Fibroblast of pulmonary artery (primary cell): ENCODE measurements at places on chromosomes 16 and 17.

GRCh38 chr16:9409560-9410493, 318.4 kb downstream of the HAPSTR1 start:
- no peak for DNase-seq

DNA sequence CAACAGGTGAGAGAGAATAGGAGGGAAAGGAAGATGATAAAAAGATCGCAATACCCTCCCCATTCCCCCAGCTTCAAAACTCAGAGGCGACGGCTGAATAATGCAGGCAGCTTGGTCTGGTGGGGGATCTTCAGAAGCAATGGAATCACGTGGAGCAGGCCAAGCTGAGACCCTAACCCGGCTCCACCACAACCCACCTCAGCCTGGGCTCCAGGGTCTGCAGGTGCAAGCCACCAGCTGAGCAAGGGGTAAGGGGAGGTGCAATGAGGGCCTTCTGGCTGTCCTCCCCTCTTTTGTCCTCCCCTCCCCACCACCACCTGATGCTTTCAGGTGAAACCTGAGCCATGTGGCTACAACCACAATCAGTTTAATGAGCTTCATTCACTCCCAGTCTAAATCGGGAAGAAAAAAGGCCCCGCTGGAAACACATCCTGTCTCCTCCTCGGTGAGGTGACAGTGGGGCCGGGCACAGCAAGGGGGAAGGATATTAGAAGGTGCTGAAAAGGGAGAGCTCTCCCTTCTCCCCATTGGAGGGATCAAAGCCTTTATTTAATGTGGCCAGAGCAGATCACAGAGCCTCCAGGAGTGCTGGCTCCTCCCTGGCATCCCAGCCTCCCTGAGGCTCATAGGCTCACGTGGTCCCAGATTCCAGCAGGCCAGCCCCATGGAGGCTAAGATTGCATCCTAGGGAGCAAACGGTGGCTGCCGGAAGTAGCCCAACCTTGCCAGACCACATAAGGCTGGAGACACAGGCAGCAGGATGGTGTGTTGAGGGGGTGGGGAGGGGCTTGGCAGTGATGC, 261.0 kb downstream of the SOX9 start:
- DNase-seq: no peak

DNA sequence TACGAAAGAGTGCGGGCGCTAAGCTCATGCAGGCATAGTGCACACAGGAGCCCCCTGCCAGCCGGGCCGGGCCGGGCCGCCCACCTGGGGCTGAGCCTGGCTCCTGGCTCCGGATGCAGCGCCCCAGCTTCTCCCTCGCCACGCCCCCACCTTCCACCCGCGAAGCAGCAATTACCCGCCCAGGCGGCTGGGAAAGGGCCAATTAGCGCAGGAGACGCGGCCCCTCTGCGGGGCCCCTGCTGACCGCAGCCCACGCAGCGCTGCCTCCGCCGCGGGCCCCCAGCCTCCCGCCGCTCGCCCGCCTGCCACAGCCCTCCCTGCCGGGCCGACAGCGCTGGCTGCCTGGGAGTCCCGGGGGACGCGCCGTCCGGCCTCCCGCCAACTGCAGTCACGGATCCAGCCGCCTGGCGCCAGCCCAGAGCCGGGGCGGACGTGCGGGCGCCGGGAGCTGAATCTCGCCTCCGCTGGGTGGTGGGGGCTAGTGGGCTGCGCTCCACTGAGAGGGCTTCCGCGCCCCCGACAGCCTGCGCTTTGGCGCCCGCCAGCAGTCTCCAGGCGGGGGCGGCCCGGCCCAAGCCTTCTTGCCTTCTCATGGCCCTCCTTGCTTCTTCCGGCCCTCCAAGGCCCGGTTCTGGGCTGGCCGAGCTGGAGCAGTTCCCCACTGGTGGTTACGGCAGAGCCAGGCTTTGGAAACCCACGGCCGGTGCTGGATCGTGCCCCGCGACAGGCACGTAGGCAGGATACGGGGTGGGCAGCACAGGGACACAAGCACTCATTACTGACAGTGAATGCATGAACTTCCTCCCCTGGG, 14.9 kb upstream of the CBFB start:
- DNase-seq: peak; percentile 79

- peak; percentile 39 for DNase-seq
Measured at GRCh38 chr17:43667947-43668348, 6.2 kb upstream of the MEOX1 start.

DNA sequence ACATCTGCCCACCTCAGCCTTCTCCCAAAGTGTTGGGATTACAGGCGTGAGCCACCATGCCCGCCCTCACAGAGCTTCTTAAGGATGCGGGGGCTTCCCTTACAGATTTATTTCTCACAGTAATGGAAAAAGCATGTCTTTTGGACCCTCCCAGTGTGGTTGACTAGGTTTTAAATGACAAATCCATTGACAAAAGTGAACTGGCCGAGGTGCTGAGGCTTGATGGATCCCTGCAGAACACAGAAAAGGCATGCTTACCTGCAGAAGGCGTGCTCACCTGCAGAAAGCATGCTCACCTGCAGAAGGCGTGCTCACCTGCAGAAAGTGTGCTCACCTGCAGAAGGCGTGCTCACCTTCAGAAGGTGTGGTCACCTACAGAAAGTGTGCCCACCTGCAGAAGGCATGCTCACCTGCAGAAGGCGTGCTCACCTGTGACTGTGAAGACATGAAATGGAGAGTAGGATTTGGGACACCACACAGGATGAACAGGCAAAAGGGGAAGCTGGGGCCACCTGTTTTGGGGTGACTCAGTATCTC, 15.1 kb upstream of the BBS2 start:
- no peak for DNase-seq

DNA sequence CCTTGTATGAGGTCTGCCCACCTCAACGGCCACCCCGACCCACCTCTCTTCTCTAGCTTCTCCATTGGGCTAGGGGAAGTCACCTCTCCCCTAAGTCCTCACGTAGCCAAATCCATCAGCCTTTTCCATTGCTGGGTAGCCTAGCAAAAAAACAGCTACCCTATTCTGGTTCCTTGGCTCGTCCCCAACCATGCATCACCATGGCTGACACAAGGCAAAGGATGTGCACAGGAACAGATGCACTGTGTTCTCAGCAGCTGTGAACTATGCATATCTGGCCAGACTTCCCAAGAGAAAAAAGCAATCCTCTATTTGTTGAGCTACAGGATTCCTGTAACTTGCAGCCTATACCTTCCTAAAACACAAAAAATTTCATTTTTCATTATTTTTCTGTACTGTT, 22.0 kb upstream of the FLCN start:
- DNase-seq: no peak

- no peak for DNase-seq
Measured at GRCh38 chr17:7548585-7549400, at the start of gene TNFSF12. Gene TNFSF12, plus strand, starts transcription at chr17:7549058. Its CDS starts 96 bp downstream, at chr17:7549154.

GRCh38 chr16:24074574-24074973, 181.6 kb upstream of the CACNG3 start:
- DNase-seq: no peak

- peak; percentile 47 for DNase-seq
Measured at GRCh38 chr17:50056961-50057330, 1.0 kb downstream of the ITGA3 start.

DNA sequence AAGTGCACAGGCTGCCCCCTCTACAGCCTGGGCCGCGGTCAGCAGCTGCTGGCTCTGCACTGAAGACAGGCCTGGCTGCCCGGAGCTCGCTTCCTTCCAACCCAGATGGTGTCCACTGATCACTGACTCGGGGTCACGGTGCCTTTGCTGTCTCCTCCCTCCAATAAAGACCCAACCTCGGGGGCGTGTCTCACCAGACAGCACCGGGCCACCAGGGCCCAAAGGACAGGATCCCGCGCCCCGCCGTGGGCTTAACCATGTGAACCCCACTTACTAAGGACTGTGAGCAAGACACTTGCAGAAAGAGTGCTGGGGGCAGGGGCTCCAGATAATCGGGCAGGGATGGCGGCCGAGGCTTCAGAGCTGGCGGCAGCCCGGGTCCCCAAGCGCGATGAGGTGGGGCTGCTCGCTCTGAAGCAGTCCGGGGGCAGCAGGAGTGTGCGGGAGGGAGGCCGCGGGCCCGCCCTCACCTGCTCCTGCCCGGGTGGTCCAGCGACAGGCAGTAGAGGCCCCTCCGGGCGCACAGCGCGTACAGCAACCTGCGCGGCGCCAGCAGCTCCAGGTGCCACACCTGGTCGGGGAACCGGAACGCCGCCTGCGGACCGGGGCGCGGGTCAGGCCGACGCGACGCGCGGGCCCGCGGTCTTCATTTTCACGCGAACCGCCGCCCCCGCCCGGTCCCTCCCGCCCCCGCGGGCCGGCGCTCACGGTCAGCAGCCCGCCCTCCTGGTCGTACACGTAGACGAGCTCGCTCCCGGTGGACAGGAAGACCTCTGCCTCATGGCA, 502 bp downstream of the FAAP100 start:
- no peak for DNase-seq

- DNase-seq: no peak
Measured at GRCh38 chr17:17762744-17763105, 74.1 kb downstream of the SREBF1 start.

DNA sequence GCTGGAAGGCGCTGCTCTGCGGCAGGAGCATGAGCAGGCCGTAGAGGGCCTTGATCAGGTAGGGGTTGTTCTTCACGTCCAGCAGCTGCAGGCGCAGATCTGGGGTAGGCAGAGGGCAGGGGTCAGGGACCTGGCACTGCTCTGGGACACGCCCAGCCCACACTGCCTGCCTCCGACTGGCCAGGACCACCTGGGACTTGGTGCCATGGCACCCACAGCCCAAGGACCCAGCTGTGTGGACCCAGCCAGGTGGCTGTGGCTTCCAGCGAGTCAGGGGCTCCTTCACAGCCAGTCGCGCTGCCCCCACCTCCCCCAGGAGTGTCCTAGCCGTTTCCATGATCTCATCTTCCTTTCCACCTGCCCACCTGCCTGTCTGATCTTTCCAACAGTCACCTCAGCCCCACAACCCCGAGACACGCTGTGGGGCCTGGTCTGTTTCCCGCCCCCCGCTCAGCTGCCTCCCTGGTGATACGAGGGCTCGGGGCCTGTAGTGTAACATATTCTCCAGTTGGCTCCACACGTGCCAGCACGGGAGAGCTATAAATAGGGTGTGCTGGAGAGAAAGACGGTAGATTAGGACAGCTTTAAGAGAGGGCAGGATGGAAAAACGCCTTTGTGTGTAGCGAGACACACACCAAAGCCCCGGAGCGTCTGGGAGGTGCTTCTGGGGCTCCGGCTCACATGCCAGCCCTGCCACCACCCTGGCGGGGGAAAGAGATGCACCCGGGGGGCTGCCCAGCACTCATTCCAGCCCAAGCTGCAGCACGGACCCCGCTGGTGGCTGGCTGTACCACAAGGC, 7.2 kb upstream of the MTSS2 start:
- DNase-seq: no peak

- DNase-seq: no peak
Measured at GRCh38 chr17:33073416-33073815, 81.8 kb downstream of the SPACA3 start.

DNA sequence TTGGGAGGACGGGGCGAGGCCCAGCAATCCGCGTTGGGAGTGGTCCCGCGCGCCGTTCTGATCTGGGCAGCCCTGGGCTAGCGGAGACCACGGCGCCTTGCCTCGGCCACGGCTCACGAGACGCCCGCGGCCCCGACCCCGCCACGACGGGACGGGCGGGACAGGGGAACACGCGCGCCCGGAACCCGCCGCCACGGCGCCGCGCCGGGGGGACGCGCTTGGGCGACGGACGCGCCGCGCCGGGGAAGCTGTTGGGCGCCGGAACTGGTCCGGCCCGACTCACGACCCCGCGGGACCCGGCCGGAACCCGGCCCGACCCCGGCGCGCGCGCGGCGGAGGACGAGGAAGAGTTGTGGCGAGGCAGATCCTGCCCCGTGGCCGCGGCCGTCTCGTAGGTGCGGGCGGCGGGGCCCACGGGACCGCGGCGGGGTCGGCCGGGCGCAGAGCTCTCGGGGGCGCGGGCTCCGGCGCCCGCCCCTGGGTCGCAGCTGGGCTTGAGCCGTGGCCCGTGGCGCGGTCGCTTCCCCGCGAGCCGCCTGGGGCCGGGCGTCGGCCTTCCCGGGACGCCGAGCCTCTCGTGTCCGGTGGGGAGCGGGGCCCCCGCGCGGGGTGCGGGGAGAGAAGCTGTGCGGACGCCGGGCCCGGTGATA, at the start of gene ACSF3:
TSS of gene ACSF3 (plus strand) at position 251 of the 650 bp plus-strand sequence. CDS start 6,830 bp downstream, outside the sequence.
- peak; percentile 53 for DNase-seq

GRCh38 chr17:82378741-82379021, 7.1 kb downstream of the UTS2R start:
- no peak for DNase-seq

- no peak for DNase-seq
Measured at GRCh38 chr17:30212750-30213149, 22.7 kb downstream of the SLC6A4 start.

GRCh38 chr16:53968454-53968853, 264.5 kb downstream of the FTO start:
- no peak for DNase-seq

DNA sequence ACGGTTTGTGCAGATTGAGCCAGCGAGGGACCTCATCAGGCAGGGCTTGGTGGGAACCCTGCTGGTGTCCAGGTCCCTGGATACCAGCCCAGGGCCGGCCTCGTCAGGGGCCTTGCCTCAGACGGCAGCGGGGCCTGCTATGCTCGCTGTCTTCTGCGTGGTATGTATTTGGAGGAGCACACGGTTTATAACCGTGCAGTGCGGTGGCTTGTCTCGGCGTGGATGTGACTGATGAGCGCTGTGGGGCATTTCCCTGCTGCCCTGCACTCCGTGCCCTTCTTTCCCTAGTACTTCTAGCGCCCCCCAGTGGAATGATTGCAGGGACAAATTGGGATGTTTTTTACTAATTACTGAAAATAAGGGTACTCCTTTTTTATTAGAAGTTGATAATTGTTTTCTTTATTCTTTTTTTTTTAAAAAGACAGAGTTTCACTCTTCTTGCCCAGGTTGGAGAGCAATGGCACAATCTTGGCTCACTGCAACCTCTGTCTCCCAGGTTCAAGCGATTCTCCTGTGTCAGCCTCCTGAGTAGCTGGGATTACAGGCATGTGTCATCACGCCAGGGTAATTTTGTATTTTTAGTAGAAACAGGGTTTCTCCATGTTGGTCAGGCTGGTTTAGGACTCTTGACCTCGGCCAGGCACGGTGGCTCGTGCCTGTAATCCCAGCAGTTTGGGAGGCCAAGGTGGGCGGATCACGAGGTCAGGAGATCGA, 15.3 kb downstream of the TBCD start:
- DNase-seq: peak; percentile 59

- DNase-seq: peak; percentile 87
Measured at GRCh38 chr16:27625050-27625697, 75.2 kb downstream of the KATNIP start.

GRCh38 chr17:44587339-44587738, 30.1 kb downstream of the FZD2 start:
- DNase-seq: peak; percentile 93

DNA sequence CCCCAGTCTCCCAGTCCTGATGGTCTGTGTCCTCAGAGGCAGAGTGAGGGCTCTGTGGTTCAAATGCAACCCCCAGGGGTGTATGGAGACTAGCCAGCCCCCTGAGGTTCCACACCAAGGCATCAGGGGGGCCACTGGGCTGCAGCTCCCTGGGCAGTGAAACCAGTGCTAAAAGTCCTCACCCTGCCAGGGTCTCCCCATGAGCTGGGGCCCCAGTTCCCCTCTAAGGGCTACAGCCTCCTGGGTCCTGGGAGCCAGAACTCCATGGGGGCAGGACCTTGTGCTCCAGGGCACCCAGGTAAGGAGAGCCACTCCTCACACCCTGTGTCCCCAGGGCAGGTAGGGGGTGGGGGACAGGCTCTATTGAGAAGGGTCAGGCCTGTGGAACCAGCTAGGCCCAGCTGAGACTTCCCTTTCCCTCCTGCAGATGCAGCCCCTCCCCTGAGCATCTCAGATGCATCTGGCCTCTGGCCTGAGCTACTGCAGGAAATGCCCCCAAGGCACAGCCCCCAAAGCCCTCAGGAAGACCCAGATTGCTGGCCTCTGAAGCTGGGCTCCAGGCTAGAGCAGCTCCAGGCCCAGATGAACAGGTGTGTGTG, 6.4 kb upstream of the DCAF7 start:
- no peak for DNase-seq

- no peak for DNase-seq
Measured at GRCh38 chr16:11144122-11144521, 111.9 kb downstream of the SOCS1 start.
